ENCODE measurements at places on chromosomes 7 and 10.
A peak's percentile ranks its signal among the peaks of the same experiment; 100 is the strongest.

DNA sequence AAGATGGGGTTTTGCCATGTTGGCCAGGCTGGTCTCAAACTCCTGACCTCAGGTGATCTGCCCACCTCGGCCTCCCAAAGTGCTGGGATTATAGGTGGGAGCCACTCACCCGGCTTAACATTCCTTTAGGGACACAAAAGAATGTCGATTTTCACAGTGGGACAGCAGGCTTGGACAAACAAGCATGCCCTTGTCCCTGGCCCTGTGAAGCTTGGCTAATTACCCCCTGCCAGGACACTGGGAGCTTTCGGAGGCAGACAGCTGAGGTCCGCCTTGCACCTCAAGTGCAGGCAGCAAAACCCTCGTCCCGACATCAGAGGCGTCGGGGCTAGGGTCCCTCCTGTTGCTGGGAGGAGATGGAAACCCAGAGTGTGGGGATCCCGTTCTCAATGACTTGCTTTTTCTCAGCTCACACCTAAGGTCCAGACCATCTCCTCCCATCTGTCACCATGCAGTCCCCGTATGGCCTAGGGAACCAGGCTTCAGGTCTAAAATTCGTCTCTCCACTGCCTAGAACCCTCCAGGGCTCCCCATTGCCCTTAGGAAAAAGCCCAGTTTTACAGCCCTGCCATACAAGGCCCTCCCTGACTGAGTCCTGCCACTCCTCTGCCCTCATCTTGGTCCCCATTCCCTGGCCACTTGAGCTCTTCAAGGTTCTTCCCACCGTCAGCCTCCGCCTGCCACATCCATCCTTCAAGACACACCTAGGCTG is 6.3 kb upstream of the CLIP2 start:
- DNase-seq, result no peak

DNA sequence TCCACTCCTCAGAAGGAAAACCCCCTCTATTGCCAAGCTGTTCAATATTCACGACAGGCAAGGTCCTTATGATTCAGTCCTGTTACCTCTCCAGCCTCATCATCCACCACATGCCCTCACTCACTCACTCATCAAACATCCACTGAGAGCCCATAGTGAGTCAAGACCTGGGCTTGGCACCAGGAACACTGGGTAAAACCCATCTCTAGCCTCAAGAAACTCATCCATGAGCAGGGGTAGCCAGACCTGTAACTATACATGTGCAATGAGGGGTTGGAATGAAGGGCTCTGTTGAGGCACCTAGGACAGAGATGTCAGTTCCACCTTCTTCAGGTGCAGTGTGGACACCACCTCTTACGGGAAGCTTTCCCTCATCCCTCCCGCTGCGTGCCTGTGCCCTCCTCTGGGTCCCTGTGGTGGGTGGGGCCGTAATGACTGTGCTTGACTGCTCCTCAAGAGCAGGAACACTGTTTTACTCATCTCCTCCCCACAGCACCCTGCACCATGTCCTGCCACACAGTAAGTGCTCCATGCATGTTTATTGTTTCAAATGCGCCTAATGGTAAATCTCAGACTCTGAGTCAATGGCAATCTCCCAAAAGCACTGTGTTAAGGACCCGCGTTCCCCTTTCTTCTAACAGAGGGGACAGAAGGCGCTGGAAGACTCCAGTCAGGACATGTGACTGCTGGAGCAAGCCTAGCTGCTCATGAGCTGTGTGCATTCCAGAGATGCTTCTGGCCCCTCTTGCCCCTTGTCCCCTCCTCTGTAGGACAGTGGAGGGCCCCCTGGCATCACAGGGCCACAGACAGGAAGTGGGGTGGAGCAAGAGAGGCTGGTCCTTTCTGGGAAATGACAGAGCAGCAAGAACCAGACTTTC is 95.4 kb downstream of the HIPK2 start:
- peak; percentile 58 for DNase-seq

DNA sequence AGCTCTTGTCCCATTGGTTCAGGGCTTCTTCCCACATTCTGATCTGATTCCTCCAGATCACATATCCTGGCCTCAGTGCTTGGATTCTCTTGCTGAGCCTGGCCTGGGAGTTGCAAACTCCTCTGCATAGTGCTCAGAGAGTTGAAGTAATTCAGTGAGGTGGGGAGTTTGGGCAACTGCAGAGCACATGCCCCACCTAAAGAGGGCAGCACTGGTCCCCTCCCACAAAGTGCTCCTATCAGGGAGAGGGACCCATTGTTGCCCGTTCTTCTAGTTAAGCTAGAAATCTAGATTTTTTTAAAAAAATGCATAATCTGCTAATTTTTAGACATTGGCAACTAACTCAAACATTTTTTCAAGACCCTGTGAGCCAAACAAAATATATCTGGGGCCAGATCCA is 45.1 kb downstream of the CHN2 start:
- DNase-seq, result no peak

- DNase-seq, result no peak
Observed at GRCh38 chr7:112283382-112283910, 77.0 kb downstream of the ZNF277 start.

GRCh38 chr7:22949944-22950343 is 64.0 kb downstream of the HYCC1 start:
- no peak for DNase-seq

- no peak for DNase-seq
Observed at GRCh38 chr10:100043344-100043743, 33.6 kb upstream of the DNMBP start.
